ENCODE measurements at places on chromosomes 13 and 19. TPM values are rescaled to one million over a fixed set of nuclear protein-coding genes. Genes with fewer than 3 reads are reported as not detected.
A peak's percentile ranks its signal among the peaks of the same experiment; 100 is the strongest.

TNNI3 gene
- not detected for total RNA-seq

LRRC63 gene
- 0.24 TPM for total RNA-seq

LGALS7 gene
- not detected for total RNA-seq

PNMA8C gene
- total RNA-seq: not detected

RFPL4A gene
- total RNA-seq: not detected

HCN2 gene
- total RNA-seq: 0.41 TPM

KCNJ14 gene
- 1.7 TPM for total RNA-seq

PNKP gene
- total RNA-seq: 64.4 TPM

GRCh38 chr19:10407096-10407495, 3.8 kb upstream of the CDC37 start:
- no peak overlapping the region for H3K4me3 ChIP-seq
- H3K4me1 ChIP-seq: peaks cover 57% of the 10 kb centered on the region
- no peak overlapping the region for H3K27ac ChIP-seq
- no peak for DNase-seq

GRCh38 chr19:35987571-35987896, 7.5 kb upstream of the SDHAF1 start:
- peaks cover 5% of the 10 kb centered on the region for H3K4me1 ChIP-seq
- no peak overlapping the region for H3K27ac ChIP-seq
- H3K36me3 ChIP-seq: peaks cover 1% of the 10 kb centered on the region

GRCh38 chr19:2495130-2495641, 19.3 kb downstream of the GADD45B start:
- no peaks in the 10 kb centered on the region for H3K36me3 ChIP-seq
- no peak overlapping the region for H3K27ac ChIP-seq
- H3K27me3 ChIP-seq: peaks cover 34% of the 10 kb centered on the region
- DNase-seq: no peak

- peaks cover 2% of the 10 kb centered on the region for H3K4me1 ChIP-seq
- H3K27me3 ChIP-seq: peaks cover 7% of the 10 kb centered on the region
- H3K4me3 ChIP-seq: no peak overlapping the region
Observed at GRCh38 chr13:79258489-79258888, 147.6 kb downstream of the RBM26 start.

- no peak overlapping the region for H3K27ac ChIP-seq
- H3K4me1 ChIP-seq: peaks cover 57% of the 10 kb centered on the region
- no peak overlapping the region for H3K4me3 ChIP-seq
- no peak for DNase-seq
- peaks cover 2% of the 10 kb centered on the region for H3K36me3 ChIP-seq
- no peaks in the 10 kb centered on the region for H3K27me3 ChIP-seq
Observed at GRCh38 chr13:75319254-75319653, 162.7 kb downstream of the TBC1D4 start.

DNA sequence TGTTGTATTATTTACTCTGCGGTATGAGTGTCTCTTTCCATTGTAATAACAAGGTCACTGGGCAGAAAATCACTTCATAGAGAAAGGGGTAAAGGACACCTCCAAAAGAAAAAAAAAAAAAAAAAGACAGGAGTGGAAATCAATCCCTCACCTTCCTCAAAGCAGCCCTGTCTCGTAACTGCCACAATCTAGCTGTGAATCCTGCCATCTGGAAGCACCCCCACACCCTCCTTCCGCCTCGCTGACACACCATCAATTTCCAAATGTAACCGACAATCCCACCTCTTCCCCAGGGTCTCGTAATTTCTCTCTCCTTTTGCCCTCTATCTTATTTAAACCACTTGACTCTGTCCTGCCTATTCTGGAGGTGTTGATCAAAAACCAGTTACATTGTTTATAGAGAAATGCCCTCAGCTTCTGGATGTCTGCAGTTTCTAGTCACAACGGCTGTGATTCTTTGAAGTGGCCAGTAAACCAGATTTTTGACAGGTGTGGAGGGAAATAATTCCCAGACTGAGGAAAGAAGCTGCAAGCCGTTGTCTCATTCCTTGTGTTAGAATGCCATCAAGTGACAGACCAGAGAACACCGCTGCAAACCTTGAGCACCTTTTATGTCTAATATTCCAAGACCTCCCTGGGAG, 9.1 kb upstream of the POP4 start:
- H3K27ac ChIP-seq: no peak overlapping the region
- H3K36me3 ChIP-seq: no peaks in the 10 kb centered on the region
- peaks cover 9% of the 10 kb centered on the region for H3K27me3 ChIP-seq
- no peaks in the 10 kb centered on the region for H3K4me1 ChIP-seq

DNA sequence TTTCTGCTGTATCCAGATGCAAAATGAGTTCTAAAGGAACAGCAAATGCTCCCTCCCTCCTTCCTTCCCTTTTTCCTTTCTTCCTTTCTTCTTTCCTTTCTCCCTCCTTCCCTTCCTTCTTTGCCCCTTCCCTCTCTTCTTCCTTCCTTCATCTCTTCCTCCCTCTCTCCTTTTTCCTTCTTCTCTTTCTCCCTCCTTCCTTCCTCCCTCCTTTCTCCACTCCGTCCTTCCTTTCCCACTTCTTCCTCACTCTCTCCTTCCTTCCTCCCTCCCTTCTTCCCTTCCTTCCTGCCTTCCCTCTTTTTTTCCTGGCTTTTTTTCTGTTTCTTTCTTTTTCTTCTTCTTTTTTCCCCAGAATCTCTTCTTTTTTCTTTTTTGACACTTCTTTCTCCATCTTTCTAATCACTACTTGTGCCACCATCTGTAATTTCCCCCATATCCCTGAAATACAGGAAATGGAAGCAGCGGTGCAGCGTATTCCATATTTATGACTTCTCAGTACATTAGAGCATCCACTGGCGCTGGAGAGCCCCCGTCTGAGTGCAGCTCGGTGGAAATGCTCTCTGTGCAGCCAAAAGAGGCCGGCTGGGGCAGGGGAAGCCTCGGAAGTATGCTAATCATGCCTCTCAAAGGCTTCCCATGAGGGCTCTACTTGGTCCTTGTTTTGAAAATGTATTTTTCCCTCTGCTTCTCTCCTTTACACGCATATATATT, 275.6 kb downstream of the TSHZ3 start:
- no peak for DNase-seq
- H3K27me3 ChIP-seq: peaks cover 47% of the 10 kb centered on the region
- no peaks in the 10 kb centered on the region for H3K36me3 ChIP-seq
- H3K4me1 ChIP-seq: no peaks in the 10 kb centered on the region

DNA sequence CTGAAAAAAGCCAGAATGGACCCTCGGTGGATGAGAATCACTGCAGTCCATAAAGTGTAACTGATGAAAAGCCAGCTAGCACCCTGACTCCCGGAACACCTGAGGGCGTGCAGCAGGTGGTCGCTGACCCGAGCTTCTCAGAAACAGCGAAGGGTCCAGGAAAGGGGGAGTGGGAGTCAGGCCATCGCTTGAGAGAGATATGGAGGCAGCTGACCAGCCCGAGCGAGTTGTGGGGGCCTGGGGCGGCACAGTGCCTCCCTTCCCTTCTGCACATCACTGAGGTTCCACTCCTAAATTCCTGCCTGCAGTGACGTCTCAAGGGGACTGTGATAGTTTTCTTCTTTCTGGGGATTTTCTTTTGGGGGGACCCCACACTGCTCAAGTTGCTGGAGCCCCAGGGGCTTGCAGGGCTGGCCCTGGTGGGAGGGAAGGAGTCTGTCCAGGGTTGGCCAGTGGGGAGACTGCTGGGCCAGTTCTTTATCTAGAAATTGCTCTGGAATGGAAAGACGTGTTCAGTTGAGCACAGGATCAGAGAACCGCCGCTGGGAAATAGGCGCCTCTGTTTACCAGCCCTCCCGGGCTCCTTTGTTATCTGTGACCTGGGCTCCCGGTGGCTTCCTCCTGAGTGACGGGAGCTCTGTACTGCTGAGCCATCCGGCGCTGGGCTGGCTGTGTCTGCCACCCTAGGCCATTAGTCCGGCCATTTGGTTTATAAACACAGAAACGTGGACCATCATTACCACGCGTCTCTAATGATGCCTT, 71.3 kb downstream of the RAB20 start:
- H3K27ac ChIP-seq: no peak overlapping the region
- no peak overlapping the region for H3K4me3 ChIP-seq
- H3K27me3 ChIP-seq: no peaks in the 10 kb centered on the region
- no peaks in the 10 kb centered on the region for H3K36me3 ChIP-seq
- no peak for DNase-seq
- no peaks in the 10 kb centered on the region for H3K4me1 ChIP-seq

- H3K4me1 ChIP-seq: peaks cover 50% of the 10 kb centered on the region
- no peaks in the 10 kb centered on the region for H3K27me3 ChIP-seq
- H3K27ac ChIP-seq: no peak overlapping the region
- no peak overlapping the region for H3K4me3 ChIP-seq
- no peak for DNase-seq
Observed at GRCh38 chr13:112696001-112696868, 6.4 kb downstream of the ATP11A start.

GRCh38 chr13:46039411-46040182, 12.9 kb downstream of the ZC3H13 start:
- no peaks in the 10 kb centered on the region for H3K27me3 ChIP-seq
- H3K4me3 ChIP-seq: no peak overlapping the region
- H3K27ac ChIP-seq: no peak overlapping the region
- H3K36me3 ChIP-seq: peaks cover 29% of the 10 kb centered on the region
- H3K4me1 ChIP-seq: peaks cover 2% of the 10 kb centered on the region

DNA sequence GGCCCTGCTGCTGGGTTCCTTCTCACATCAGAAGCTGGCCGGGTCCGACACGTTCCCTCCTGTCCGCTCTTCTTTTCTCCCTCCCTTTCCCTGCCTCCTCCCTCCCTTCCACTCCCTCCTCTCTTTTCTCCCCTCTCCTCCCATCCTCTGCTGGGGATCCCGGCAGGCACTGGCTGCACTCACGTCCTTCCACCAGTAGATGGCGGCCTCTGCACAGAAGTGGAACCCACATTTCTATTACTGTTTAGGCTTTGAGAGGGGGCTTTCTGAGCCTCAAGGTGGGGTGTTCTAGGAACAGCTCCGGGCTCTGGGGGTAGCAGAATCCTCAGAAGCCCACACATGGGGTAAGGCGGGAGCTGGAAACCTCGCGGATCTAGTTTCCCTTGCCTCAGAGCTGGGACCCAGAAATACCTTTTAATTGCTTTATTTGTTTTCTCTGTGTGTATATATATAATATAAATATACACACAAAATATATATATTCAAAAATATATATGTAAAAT, 294.2 kb downstream of the ZNF536 start:
- H3K27me3 ChIP-seq: peaks cover 47% of the 10 kb centered on the region
- H3K4me3 ChIP-seq: no peak overlapping the region
- DNase-seq: peak; percentile 62
- no peak overlapping the region for H3K27ac ChIP-seq

GRCh38 chr19:1266916-1267476, 2.1 kb upstream of the CIRBP start:
- H3K4me3 ChIP-seq: peak overlapping the region; percentile 39
- DNase-seq: peak; percentile 65
- H3K27ac ChIP-seq: no peak overlapping the region

DNA sequence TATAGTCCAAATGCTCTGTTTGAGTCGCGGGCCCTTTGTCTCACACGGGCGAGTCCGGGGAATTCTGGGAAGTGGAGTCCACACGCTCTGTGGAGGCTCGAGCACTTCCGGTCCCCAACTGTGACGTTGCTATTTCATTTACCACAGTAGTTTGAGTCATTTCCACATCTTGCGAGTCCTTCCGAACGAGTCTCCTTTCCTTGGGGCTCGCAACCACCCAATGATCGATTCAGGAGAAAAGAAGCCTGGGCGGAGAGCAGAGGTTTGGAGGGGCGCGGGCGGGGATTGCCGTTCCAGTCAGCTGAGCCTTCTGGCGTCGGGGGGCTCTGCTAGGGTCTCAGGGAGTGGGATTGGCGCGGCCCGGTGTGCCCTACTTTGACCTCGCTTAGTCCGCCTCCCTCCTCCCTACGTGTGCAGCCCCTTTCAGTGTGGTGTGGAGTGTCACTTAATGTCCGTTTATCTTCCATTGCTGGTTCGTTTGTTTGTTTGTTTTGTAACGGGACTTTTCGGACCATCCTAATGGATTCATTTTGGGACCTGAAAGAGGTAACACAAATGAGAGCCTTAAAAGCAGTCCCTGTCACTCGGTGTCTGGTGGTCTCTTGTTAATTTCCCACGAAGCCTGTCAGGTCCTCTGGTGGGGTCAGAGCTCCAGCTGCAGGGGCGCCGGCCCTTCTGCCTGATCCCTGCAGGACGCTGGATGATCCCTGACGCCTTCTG, at the start of gene ZNF222:
TSS of gene ZNF222 (plus strand) at position 163 of the 720 bp plus-strand sequence. CDS start at position 221, 58 bp downstream.
- peak within 1 kb of the TSS; percentile 77 for H3K27ac ChIP-seq
- no peaks in the 10 kb centered on the region for H3K27me3 ChIP-seq
- H3K4me1 ChIP-seq: peaks cover 15% of the 10 kb centered on the region
- H3K36me3 ChIP-seq: peaks cover 41% of the 10 kb centered on the region
- peak within 1 kb of the TSS; percentile 87 for H3K4me3 ChIP-seq
- DNase-seq: peak; percentile 92

DNA sequence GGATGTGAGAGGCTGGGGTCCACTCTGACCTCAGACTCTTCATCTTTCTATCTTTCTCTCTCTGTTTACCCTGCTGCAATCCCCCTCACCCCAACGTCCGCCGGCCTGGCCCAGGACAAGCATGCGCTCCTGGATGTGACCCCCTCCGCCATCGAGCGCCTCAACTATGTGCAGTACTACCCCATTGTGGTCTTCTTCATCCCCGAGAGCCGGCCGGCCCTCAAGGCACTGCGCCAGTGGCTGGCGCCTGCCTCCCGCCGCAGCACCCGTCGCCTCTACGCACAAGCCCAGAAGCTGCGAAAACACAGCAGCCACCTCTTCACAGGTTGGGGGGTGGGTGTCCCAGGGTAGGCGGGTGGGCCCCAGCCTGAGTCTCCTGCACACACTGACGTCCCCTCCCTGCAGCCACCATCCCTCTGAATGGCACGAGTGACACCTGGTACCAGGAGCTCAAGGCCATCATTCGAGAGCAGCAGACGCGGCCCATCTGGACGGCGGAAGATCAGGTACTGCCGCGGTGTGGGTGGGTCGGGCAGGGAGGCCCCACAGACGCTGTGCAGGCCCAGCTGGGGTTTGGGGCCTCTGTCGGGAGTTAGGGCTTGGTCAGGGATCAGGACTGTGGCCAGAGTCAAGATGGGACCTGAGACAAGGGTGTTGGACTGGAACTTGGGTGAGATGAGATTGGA, 15.0 kb downstream of the APBA3 start:
- H3K27ac ChIP-seq: no peak overlapping the region
- H3K27me3 ChIP-seq: no peaks in the 10 kb centered on the region
- H3K4me3 ChIP-seq: no peak overlapping the region
- H3K36me3 ChIP-seq: peaks cover 7% of the 10 kb centered on the region

GRCh38 chr19:56110515-56111448, 10.3 kb downstream of the ZNF787 start:
- DNase-seq: no peak
- no peak overlapping the region for H3K4me3 ChIP-seq
- peaks cover 5% of the 10 kb centered on the region for H3K36me3 ChIP-seq
- H3K27ac ChIP-seq: no peak overlapping the region
- no peaks in the 10 kb centered on the region for H3K27me3 ChIP-seq

DNA sequence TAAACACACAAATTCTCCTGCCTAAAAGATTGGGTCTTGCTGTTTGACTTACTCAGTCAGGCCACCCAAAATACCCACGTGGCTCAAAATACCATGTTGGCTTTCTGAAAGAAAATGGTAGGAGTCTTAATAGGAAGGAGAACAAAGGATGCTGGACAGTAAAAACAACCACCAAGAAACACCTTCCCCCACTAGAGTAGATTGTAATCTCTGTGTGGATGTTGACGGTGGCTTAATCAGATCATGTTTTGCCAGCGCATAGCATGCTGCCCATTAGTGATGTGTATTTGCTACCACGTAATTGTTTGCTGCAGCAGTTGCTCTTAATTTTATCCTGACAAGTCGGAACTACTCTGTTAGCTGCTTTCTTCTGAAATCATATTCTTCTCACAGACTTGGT, 1229.3 kb upstream of the SLC10A2 start:
- no peak overlapping the region for H3K4me3 ChIP-seq
- no peaks in the 10 kb centered on the region for H3K36me3 ChIP-seq

Data from activated naive CD4-positive, alpha-beta T cell treated with anti-CD3 and anti-CD28 coated beads for 36 hours (primary cell).